ENCODE measurements at places on chromosomes 4 and X.

DNA sequence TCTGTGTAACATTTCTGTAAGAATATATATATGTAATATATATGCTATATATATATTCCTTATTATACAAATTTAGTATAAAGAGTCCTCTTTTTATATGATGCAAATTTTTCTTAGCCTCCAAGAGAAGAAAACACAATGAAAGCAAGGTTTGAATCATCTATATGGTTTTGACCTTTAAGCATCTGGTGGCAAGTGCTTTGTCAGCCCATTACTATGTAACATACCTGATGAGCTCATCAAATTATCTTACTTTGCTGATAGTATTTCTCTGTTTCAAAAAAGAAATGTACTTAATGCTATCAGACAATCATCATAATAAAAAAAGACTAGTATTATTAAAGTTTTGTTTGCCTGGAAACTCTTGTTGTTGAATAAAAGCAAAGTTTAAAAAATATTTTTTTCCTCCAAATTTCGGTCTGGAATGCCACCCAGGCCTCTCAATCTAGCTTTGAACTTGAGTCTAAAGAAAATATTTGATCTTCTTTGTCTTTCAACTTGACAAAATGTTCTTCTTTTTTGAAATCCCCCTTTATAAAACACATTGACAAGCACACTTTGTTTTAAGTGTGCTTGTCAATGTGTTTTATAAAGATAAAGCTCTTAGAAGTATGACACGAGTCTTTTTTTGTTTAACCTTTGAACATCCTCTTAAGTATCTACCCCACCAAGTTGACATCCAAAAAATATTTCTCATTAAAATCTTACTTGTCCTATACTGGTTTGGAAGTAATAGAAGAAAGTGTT is 26.2 kb downstream of the ZNF330 start:
- DNase-seq, result no peak

- no peak for DNase-seq
These were observed 19.1 kb upstream of the ARX start for GRCh38 chrX:25034889-25035288.

- DNase-seq, result no peak
These were observed 5.6 kb downstream of the GK2 start for GRCh38 chr4:79402332-79402851.

DNA sequence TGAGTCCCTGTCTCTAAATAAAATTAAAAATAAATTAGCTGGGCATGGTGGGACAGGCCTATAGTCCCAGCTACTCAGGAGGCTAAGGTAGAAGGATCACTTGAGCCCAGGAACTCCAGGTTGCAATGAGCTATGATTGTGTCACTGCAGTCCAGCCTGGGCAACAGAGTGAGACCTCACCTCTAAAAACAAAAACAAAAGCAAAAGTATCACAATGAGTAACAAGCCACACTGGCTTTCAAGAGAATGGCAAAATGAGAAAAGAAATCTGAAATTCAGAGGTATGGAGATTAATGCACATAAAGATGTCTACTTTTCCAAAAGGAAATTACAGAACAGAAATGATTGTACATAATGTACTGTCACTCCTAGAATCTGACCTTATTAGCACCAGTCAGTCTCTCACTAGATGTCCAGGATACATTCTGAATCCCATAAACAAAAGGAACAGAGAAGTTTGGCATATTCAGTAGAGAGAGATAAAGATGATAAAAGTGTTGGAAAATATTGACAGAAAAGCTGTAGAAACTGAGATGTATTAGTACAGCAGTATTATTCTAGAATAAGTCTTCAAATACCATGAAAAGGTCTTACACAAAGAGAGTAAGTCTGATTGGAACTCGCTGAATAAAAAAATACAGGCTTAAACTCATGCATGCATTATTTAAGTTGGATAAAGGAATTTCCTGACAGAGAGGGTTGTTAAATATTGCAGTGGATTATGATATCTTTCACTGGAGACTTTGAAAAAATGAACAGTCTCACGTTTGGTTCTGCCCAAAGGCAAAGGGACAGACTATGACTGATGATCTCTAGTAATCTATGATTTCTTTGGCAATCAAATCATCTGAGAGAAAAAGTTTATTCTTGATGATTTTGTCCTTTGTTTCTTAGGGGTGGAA is 102.5 kb downstream of the SH3RF1 start:
- DNase-seq, result no peak

- DNase-seq, result no peak
These were observed 553.9 kb downstream of the SPRY1 start for GRCh38 chr4:123950530-123950929.

DNA sequence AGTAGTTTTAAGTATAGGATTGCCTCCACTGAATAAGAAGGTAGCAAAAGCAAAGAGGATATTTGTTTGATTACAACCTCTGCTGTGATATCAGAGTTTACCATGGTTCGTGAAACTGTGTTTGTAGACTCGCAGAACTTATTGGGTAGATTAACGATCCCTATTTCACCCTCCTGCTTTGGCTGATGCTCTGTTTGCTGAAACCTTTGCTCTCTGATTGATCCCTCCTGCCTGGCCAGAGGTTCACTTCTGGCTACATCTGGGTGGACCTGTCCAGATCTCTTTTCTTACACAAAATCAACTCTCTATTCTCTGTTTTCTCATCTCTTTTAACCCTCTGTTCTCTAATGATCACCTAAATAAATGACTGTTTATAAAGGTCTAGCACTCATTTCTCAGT is 37.9 kb upstream of the TMEM192 start:
- DNase-seq, result no peak

DNA sequence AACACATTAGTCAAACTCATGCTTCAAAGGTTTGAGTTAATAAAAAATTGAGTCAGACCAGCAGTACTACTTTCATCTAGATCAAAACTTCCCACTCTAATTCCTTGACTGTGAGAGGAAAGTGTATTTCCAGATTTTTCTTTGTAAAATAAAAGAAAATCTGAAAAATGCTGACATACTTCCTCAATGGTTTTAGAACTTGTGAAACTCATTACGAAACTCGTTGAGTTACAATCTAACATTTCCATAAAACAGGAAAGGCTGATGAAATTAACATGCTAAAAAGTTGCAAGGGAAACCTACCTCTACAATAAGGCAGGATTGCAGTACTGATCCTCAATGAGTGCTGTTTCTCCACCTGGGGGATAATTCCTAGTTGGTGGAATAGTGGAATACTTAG is 217.8 kb upstream of the HCCS start:
- DNase-seq, result no peak

GRCh38 chr4:96315815-96316214 is 475.9 kb downstream of the PDHA2 start:
- DNase-seq, result no peak

DNA sequence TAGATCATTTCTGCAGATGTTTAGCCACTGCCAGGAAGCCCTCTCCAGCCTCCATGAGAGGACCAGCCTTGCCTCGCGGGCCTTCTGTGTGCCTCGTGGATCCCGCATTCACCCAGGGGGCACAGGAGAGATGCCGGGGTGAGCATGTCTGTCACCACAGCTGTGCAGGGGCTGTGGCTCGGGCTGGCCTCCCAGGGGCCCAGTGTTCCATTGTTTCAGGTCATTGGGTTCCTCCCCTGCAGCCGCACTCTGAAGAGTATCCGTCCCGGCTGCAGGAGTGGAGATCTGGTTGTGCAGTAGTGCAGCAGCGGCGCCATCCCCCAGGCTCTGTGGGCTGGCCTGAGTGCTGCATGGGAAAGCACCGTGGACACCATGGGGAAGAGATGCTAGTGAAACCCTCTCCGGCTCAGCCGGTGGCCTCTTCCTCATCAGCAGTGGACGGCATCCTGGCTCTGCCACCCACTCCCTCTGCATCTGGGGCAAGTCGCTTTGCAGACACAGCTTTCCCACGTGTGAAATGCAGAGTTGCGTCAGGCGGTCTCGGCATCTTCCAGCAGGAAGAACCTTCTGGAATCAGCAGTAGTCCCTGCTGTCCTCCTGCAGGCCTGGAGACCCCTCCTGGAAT is 29.1 kb downstream of the TBC1D14 start:
- DNase-seq, result no peak

GRCh38 chrX:15299941-15300851 is 15.2 kb downstream of the ASB11 start:
- no peak for DNase-seq

GRCh38 chrX:50973199-50973598 is 62.7 kb downstream of the BMP15 start:
- no peak for DNase-seq

GRCh38 chrX:16316331-16316730 is 149.1 kb downstream of the MAGEB17 start:
- no peak for DNase-seq

DNA sequence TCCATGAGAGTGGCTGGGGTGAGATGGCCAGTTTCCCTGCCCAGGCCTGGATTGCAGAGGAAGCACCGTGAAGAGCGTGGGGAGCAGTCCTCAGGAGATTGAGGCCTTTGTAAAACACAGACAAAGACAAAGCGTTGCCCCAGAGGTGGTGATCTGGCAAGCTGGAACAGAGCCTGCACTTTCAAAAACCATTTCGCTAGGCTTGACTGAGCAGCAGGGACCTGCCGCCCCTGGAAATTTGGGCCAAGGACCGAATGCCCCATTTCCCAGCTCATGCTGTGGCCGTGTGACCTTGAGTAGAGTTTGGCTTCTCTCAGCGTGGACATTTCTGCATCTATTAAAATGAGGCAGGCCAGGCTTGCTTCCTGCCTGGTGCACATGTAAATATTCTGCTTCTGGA is 381.4 kb downstream of the BCOR start:
- DNase-seq, result no peak

DNA sequence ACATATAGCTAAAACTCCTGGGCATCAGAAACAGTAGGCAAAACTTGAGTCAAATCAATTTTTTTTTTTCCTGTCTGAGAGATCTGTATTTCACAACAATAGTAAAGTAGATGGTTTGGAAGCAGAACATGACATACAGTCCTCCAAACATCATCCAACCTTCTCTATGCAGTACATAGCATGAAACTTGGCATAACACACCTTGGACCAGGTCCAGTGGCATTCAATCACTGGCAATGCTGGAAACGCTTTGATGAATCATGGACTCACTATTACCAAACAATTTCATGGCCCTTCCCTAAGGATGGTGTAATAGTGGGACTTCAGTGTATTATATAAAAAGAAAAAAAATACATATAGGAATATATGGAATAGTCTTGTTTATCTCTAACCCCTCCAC is 154.6 kb downstream of the FMR1NB start:
- DNase-seq, result no peak

GRCh38 chr4:635851-636627 is 10.7 kb downstream of the PDE6B start:
- no peak for DNase-seq

- DNase-seq, result no peak
These were observed 9.2 kb upstream of the UBE2D3 start for GRCh38 chr4:102836596-102836995.

DNA sequence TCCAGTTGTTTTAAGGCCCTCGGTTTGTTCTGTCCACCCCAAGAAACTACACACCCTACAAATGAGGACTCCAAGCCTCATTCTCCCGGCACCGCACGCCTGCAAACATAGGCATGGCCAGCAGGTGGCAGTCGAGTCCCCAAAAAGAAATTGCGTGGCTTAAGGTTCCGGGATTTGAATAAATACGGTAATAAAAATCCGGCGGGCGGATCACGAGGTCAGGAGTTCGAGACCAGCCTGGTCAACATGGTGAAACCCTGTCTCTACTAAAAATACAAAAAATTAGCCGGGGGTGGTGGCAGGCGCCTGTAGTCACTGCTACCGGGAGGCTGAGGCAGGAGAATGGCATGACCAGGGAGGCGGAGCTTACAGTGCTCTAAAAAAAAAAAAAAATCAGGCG is 21.8 kb upstream of the CSF2RA start:
- peak; percentile 96 for DNase-seq

- DNase-seq, result no peak
These were observed 51.5 kb downstream of the NPY1R start for GRCh38 chr4:163280703-163281519.

GRCh38 chr4:54784161-54784671 is 126.5 kb downstream of the KIT start:
- DNase-seq, result no peak

DNA sequence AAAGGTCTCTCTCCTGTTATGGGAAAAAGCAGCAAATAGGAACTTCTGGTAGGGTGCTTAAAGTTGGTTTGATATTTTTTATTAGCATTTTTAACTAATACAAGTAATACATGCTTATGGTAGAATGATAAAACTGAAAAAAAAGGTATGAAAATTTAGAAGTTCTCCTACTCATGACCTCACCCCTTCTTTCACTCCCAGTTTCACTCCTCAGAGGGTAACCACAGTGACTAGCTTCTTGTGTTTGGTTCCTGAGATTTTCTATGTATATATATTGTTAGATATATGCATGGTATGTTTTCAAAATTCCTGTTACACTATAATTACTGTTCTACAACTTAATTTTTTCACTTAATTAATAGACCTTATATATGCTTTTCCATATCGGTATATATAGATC is 66.5 kb downstream of the AR start:
- DNase-seq, result no peak

- no peak for DNase-seq
These were observed 58.2 kb downstream of the WDR17 start for GRCh38 chr4:176123710-176124407.

DNA sequence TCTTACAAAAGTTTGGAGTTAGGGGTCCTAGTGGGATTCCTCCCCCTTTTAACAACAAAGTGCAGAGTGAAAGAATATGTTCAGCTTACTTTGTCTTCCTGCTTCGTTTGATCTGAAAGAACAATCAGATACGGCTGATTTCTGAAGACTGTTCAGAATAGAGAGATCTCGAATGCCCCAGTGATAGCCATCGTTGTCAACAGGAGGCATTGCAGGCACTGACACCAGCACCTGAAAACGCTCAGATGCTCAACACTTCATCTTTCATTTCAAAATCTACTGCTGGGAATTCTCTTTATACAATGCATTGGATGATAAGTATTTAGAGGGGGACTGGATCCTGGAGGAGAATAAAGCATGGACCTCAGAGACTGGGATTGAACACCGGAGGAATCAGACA is 186.3 kb upstream of the TENM3 start:
- DNase-seq, result no peak
